Karpas-422 (cell line): ENCODE measurements at places on chromosomes 3 and 15. TPM values are rescaled to one million over a fixed set of nuclear protein-coding genes. Genes with fewer than 3 reads are reported as not detected.

Gene KAT2B
- total RNA-seq: 37.7 and 45.8 TPM in 2 replicates

Gene ZIC4
- not detected in 2 replicates for total RNA-seq

Gene FETUB
- total RNA-seq: not detected in 2 replicates

DNA sequence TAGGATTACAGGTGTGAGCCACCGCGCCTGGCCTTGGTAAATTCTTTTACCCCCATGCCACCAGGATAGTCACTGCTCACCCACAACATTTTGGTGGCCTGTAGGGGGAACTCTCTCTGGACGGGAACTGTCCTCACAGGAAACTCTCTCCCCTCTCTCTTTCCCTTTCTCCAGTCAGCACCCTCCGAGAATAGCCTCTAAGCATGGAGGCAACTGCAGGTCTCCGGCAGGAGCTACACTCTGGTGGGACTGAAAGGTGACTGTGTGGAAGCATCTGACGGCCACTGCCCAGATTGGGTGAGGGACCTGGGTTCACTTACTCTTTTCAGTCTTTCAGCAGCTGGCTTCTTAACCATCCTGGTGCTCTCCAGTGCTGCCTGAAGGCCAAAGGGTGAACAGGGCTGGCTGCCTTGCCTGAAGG lies 21.3 kb downstream of the TRANK1 start:
- no peaks in the 10 kb centered on the region for H3K27me3 ChIP-seq
- H3K4me1 ChIP-seq: peaks cover 66% of the 10 kb centered on the region
- peak overlapping the region; percentile 94 for H3K27ac ChIP-seq
- peaks cover 21% of the 10 kb centered on the region for H3K36me3 ChIP-seq

DNA sequence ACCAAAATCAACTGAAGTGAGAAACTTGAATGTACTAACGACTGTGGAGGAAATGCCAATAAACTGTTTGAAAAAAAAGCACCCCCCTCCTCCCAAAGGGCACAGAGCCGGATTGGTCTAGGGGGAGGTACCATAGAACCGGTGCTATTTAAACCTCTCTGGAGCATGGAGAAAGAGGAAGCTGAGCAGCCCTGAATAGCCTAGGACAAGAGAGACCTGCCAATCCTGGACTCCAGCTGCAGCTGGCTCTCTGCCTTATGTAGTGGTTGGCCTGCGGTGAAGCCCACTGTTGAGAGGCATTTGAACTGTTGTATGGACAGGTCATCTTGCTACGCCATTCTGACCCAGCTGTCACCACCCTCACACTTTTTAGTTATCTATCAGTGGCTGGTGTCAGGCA lies 1.5 kb upstream of the SH3GL3 start:
- no peak overlapping the region for H3K4me3 ChIP-seq
- H3K36me3 ChIP-seq: no peaks in the 10 kb centered on the region
- DNase-seq: no peak

GRCh38 chr3:33833408-33834095 lies 35.1 kb downstream of the PDCD6IP start:
- no peak overlapping the region for H3K4me3 ChIP-seq
- DNase-seq: no peak
- H3K27ac ChIP-seq: peak overlapping the region; percentile 63
- peaks cover 49% of the 10 kb centered on the region for H3K36me3 ChIP-seq

DNA sequence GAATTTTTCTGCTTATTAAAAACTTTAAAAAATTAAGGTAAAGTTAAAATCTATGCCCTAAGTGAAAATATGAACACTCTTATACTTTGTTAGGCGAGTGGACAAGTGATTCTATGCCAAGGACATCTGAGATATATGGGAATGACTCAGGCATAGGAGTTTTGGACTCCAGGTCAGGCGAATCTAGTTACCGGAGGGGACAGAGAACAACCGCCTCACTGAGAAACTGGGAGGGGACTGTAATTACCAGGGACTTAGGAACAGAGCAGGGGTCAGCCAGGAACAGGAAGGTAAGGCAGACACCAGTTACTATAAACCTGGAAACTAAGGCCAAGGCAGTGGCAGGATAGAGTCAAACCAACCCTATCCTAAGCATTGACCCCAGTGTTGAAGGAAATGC lies 16.8 kb upstream of the ATP1B3 start:
- DNase-seq: no peak
- no peak overlapping the region for H3K4me3 ChIP-seq
- H3K27me3 ChIP-seq: no peaks in the 10 kb centered on the region
- H3K36me3 ChIP-seq: no peaks in the 10 kb centered on the region

DNA sequence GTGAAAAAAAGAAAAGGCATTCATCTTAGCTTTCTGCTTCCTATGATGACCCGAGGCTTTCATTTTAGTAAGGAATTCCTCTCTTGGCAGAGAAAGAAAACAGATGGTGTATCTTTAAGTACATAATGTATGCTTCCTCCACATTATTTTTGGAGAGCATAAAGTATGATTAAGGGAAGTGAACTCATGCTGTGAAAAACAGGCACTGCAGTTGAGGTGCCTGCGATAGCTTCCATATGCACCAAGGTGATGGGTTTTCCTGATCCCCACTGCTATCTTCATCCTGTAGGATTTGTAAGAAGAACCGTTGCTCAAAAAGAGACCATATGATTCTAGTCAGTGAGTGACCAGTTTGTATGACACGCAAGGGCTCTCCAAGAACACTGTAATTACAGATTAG lies 411.5 kb upstream of the MCTP2 start:
- H3K4me3 ChIP-seq: no peak overlapping the region
- no peaks in the 10 kb centered on the region for H3K4me1 ChIP-seq
- no peaks in the 10 kb centered on the region for H3K27me3 ChIP-seq
- no peak for DNase-seq
- no peaks in the 10 kb centered on the region for H3K36me3 ChIP-seq
- no peak overlapping the region for H3K27ac ChIP-seq

DNA sequence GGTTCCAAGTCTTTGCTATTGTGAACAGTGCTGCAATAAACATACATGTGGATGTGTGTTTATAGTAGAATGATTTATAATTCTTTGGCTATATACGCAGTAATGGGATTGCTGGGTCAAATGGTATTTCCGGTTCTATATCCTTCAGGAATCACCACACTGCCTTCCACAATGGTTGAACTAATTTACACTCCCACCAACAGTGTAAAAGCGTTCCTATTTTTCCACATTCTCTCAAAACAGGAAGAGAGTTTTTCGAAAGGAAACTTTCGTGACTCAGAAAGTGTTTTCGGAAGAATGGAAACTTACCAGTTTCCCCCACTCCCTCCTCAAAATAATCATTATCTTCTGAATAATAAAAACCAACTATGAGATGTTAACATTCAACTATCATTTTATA lies 205.8 kb downstream of the ALCAM start:
- H3K27me3 ChIP-seq: no peaks in the 10 kb centered on the region
- no peak overlapping the region for H3K27ac ChIP-seq
- no peak overlapping the region for H3K4me3 ChIP-seq
- no peaks in the 10 kb centered on the region for H3K4me1 ChIP-seq
- DNase-seq: no peak

GRCh38 chr3:57434041-57434440 lies 110.1 kb downstream of the DNAH12 start:
- H3K27ac ChIP-seq: no peak overlapping the region
- no peak overlapping the region for H3K4me3 ChIP-seq
- H3K4me1 ChIP-seq: no peaks in the 10 kb centered on the region
